Activated B cell treated with CpG ODN at 0.5 μM for 24 hours (primary cell): ENCODE measurements at places on chromosomes 2 and 18. TPM values are rescaled to one million over a fixed set of nuclear protein-coding genes. Genes with fewer than 3 reads are reported as not detected.

GRCh38 chr2:166328147-166328546 lies 47.6 kb downstream of the SCN9A start:
- no peak for DNase-seq

DNA sequence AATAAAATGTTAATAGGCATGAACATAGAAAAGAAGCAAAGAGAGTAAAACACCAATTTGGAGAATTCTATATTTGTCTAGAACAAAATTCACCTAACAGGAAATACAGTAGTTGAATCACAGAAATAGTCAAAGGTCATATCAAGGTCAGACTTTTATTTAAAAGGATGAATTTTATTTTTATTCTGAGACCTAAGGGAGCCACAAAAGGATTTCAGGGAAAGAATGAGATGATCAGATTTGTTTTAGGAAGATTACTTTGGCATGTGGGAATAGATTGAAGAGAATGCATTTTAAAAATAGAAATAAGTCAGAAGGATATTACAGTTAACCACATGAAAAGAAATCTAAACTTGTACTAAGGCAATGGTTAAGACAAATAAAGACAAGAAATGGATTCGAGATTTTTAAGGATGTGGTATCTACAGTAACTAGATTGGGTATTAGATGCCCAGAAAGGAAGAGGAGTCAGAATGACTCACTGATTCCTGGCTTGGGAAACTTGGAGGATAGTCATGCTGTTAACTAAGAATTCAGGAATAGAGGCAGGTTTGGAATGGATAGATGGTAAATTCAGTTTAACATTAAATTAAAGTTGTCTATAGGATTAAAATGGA lies 56.0 kb downstream of the METTL4 start:
- no peak for DNase-seq

WDR75 gene
- total RNA-seq: 53.0 and 61.2 TPM in 2 replicates

DNA sequence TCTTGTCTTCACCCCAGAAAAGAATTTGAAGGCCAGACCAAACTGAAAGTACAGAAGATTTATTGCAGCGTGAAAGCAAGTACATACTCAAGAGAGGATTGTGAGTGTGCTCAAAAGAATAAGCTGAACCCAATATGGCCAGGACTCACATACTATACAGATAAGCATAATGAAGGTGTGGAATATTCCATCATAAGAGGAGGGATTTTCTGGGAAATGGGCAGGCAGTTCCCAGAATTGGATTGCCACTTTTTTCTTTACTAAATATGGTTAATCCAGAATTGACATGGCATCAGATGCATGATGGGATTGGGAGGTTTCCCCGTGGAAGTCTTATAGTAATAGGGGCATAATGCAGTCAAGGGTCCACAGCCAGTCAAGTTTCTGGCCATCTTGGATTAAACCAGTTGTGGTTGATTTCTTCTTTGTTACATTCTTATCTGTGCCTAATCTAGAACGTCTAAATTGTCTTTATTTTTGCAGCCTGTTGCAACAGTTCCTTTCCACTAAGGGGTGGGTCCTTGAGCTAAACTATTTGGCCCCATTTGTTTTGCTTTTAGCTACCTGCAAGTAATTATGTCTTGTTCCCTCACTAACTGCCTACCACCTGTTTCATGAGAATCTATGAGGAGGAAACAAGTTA lies 9.0 kb downstream of the SP140L start:
- no peak for DNase-seq

DNA sequence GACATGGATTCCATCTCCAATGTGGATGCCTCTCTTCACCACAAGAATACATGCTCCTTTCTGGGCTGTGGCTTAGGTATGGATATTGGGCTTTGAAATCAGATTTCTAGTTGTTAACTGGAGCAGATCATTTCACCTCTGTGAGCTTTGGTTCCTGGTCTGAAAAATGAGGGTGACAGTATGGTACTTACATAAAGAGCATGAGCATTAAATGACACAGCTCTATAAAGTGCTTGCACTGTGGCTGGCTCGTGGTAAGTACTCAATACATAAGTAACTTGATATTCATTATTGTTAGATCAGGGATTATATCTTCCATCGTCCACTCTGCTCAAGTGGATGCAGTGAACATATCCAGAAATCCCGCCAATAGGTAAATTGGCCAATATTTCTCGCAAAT lies 33.4 kb downstream of the ARHGAP25 start:
- no peak for DNase-seq

DNA sequence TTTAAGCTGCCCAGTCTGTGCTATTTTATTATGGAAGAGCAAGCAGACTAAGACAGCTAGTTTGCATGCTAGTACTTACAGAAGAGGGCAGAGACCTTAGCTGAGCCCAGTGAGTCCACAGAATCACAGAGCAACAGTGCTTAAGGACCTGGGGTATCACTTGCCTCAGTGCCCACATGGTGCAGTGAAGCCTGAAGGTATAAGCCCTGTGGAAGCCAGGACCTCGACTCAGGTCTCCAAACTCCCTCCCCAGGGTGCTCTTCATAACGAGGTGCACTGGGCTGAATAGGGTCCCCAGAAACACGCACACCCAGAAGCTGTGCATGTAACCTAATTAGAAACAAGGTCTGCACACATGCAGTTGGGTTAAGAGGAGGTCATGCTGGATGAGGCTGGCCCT lies 718.1 kb downstream of the GALR1 start:
- DNase-seq: no peak

COL4A3 gene
- 15.5 and 18.3 TPM in 2 replicates for total RNA-seq

DNA sequence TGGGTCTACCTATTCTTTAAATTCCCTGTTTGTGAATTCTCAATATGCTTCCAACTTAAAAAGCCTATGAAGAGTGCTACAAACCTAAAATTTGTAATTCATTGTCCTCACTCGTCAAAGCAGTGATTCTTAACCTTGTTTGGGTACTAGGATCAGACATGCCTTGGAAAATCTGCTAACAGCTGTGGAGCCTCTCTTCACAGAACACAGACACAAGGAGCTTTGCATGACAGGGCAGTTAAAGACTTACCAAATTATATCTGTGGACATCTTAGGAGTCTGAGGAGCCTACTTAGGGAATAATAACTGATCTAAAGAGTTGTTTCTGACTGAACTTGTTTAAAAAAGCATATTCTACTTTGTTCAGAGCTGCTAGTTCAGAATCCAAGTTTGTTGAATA lies 38.1 kb downstream of the TMEM87B start:
- DNase-seq: no peak

ITGB1BP1 gene
- total RNA-seq: 39.6 and 40.5 TPM in 2 replicates

GRCh38 chr2:159904127-159904958 lies 106.3 kb upstream of the CD302 start:
- DNase-seq: peak; percentile 87

GRCh38 chr2:32812316-32812715 lies 134.4 kb upstream of the LTBP1 start:
- no peak for DNase-seq

DNA sequence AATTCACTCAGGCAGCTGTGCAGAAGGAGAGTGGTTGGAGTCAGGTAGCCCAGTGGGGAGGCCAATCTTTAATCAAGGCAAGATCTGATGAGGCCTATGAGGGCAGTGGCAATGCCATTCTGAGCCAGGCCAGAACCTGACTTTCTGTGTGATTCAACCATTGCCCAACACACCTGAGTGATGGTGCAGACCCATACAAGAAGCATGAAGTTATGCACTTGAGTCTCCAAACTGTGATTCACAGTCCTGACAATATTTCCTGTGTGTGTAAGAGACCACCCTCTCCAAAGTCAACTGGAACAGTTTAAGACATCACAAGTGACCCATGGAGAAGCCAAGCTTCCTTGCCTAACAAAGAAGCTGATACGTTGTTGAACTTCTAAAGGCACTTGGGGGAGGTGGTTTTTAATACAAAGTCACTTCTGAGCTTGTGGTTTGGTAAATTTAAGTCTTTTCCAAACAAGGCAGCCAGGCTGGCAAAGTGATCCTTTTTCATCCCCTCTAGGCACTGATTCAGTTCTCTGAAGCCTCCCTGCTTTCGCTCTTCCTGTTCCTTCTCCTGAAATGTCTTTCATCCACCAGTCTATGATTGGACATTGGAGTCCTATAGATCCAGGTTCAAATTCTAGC lies 49.0 kb downstream of the VSNL1 start:
- no peak for DNase-seq

- no peak for DNase-seq
Measured at GRCh38 chr18:80223581-80224148, 23.6 kb downstream of the PARD6G start.

DNA sequence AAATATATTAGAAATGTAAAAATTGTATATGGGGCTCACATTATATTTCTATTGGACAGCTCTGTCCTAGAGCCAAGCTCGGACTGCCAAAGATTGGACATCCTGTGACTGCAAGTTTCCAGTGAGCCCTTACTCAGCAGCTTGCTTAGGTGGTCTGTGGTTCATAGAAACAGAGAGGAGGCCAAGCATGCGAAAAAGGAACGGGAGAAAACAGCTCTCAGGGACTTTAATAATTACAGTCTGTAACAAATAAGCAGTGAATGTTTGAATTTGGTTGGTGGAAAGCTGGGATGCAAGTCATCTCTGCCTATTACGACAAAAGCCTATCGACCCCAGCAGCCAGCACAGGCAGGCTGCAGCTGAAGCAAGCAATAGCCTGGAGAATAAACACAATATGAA lies 35.6 kb downstream of the WIPF1 start:
- DNase-seq: no peak

DYTN gene
- not detected in 2 replicates for total RNA-seq

GRCh38 chr2:19419211-19419880 lies 60.9 kb upstream of the OSR1 start:
- DNase-seq: no peak

- DNase-seq: no peak
Measured at GRCh38 chr18:31990823-31991222, 27.8 kb upstream of the RNF125 start.

GATA6 gene
- not detected in 2 replicates for total RNA-seq

- DNase-seq: no peak
Measured at GRCh38 chr2:3222636-3223035, 155.0 kb downstream of the EIPR1 start.

ZDBF2 gene
- total RNA-seq: 6.7 and 8.0 TPM in 2 replicates

DNA sequence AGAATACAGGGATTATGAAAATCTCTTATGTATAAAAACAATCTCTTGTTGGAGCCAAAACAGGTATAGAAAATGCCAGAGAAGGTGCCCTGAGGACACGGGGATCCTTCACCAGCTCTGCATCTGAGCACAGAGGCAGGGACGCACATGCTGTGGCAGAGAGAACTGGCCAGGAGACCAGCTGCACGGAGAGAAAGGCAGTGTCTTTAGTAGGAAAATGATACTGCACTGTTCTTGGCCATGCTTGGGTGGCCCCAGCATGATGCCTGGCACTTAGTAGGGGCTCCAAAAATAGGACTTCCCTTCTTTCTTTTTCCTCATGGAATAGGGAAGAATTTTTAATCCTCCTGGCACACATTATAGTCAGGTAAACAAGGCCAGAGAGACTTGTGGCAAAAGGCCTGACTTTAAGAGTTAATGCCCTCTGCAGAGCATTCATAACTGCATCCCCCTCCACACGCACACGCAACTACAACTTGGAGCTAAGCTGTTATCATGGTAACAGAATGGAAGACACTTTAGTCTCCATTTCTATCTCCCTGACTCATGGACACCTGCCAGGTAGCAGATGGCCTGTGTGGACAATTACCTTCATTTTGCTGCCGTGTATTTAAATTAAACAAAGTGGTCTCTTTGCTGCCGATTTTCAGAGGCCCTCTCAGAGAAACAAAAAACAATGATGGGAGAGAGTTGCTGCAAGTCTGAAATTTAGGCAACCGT lies 59.7 kb upstream of the DNMT3A start:
- DNase-seq: no peak

GRCh38 chr18:22074282-22075070 lies 94.9 kb upstream of the GATA6 start:
- no peak for DNase-seq

RBBP8 gene
- 29.1 and 29.3 TPM in 2 replicates for total RNA-seq

DNA sequence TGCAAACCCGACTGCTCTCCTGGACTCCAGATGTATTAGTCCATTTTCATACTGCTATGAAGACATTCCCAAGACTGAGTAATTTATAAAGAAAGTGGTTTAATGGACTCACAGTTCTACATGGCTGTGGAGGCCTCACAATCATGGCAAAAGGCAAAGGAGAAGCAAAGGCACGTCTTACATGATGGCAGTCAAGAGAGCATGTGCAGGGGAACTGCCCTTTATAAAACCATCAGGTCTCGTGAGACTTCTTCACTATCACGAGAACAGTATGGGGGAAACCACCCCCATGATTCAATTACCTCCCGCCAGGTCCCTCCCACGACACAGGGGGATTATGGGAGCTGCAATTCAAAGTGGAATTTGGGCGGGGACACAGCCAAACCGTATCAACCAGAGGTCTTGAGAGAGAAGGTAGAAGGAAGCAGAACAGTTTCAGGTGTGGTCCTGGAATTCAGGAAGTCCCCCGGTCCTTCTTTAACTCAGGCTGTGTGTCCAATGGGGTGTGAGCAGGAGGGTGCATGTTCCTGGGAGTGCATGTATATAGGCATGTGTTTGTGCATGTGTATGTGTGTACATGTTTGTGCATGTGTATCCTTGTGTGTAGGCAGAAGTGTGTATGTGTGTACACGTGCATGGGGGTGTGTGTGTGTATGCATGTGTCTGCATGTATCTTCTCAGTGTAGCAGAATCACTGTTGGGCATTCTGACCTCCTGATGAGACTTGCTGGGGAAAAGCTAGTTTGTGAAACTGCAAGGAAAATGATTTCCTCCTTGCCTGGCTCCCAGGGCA lies 46.2 kb downstream of the GREB1 start:
- no peak for DNase-seq

DNA sequence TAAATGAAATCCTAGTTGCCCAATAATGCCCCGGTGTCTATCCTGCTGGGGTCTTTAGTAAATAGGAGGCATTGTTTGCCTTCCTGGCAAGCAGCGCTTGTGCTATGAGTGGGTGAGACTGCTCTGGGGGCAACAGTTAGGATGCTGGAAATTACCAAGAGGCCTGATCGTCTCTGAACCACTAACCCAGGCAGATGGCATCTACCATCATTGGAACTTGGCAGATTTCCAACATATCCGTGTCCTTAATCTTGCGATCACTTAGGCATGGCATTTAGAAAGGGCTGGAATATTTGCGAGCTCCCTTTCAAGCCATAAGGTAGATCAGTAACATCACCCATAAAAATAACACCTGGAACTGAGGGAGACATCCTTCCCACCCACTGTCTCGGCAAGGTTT lies 18.8 kb upstream of the SH3RF3 start:
- no peak for DNase-seq

DNA sequence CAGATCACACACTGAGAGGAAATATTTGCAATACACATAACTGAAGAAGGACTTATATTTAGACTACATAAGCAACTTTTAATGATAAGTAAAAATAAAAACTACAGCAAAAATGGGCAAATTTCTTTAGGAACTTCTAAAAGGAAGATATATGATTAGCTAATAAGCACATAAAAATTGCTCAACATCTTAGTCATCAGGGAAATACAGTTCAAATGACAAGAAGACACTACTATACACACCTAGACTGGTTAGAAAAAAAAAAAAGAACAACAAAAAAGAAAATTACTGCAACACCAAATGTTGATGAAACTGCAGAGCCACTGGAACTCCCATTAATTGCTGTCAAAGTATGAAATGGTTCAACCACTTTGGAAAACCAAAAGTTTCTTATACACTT lies 1247.5 kb upstream of the ACVR2A start:
- DNase-seq: no peak

GRCh38 chr2:47309472-47309951 lies 93.4 kb upstream of the MSH2 start:
- no peak for DNase-seq
